ENCODE measurements at places on chromosomes 2 and 18.

- DNase-seq, result no peak
Measured at GRCh38 chr2:199955007-199955338, 318 bp downstream of the TYW5 start.

- DNase-seq, result no peak
Measured at GRCh38 chr2:26438526-26438925, 36.8 kb downstream of the DRC1 start.

GRCh38 chr2:119377294-119377992 is 10.7 kb downstream of the DBI start:
- DNase-seq, result no peak

GRCh38 chr2:238581126-238581525 is 154.4 kb downstream of the ASB1 start:
- no peak for DNase-seq

DNA sequence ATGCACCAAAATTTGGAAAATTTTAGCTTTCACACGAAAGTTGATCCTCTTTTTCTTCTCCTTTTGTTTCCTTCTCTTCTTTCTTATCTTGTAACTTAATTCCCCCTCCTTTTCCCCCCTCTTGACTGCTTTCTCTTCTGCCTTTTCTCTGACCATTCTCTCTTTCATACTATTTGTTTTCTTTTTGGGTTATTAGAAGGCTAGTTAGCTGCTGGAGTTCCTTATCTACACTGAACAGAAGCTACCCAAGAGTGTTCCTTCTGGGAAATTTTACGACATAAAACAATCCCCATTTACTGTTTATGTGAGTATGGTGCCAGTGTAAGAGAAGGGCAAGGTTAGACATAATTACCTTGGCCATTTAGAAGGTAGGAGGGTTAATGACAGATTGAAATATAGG is 218.4 kb upstream of the DTNA start:
- no peak for DNase-seq
